ENCODE measurements at places on chromosomes 5 and 9. TPM values are rescaled to one million over a fixed set of nuclear protein-coding genes. Genes with fewer than 3 reads are reported as not detected.

DNA sequence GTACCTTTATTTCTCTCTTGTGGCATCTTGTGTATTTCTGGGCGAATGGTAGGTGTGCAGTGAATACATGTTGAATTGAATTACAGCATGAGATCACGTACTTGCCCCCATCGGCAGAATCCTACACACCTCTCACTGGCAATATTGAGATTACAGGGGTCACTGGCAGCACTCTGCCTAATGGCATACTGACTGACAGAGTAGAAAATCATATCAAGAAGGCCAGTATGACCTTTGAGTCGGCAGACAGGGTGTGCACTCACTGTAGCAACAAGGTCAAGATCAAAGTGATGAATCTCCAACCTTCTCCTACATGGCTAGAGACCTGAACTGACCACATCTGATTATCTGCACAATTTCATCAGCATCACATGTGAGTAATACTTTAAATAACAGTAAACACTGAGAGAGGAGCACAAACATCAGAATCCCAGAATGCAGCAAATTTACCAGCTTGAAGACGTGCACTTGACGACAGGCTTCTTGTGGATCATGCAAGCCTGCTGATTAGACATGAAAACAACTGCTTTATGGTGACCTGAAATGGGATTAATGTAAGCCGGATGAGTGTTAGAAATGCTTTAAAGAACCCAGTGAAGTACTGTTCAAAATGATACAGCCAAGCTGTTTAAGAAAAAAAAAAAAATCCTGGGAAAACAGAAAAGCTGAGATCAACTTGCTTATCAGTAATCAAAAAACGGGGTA, 267.1 kb upstream of the EFNA5 start:
- no peaks in the 10 kb centered on the region for H3K27me3 ChIP-seq
- H3K36me3 ChIP-seq: no peaks in the 10 kb centered on the region
- H3K4me1 ChIP-seq: no peaks in the 10 kb centered on the region
- DNase-seq: no peak

DNA sequence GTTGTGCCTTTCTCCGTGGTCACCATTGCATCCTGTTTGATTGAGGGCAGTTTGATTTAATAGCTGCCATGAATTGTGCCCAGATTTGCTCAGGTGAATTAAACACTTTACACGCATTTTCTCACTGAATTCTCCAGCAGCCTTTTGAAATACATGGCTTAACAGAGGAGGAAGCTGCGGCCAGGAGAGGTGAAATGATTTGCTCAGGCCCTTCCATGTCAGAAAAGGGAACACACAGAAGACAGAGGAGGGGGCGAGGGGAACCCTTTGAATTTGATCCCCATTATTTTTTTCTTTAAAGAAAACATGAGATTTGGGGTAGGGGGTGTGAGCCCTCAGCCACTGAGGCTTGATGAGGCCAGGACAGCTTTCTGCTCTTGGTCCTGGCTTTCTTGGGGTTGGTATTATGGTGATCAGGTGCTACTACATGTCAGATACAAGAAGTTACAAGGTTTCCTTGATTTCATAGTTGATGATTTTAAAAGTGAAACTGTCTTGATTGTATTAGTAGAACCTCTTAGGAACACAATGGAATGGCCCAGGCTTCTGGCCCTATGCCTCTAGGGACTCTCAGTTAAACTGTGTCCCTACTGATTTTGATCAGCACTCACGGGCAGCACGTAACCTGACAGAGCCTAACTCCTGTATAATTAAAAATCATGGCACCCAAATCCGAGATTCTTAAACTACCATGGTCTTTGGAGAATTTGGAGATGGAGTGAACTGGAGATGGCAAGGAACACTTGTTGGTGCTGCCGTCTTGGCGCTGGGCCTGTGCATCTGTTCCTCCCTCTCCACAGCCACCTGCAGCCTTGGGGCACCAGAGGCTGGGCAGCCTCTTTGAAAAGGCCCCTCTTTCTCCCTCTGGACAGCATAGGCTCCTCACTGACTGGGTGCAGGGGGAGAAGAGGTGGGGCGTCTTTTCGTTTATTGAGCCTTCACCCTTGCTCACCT, 107.9 kb downstream of the TRIO start:
- H3K27me3 ChIP-seq: no peaks in the 10 kb centered on the region
- peaks cover 3% of the 10 kb centered on the region for H3K4me1 ChIP-seq

DNA sequence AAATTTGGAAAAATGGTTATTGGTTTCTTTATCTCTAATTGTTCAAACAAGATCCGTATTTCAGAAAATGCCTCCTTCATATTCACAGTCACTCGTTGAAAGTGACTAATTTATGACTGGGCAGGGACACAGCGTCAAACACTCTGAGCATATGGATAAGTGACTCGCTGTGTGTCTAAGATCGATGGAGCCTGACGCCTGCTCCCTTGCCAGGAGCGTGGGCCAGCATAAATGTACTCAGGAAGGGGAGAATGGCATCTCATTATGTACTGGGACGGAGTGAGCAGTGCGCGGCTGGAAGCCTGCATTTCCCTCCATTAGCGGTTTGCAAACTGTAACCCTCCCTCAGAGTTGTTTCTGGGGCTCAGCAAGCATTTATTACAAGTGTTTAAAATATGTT, 79.8 kb upstream of the CAST start:
- H3K27me3 ChIP-seq: no peaks in the 10 kb centered on the region
- H3K4me1 ChIP-seq: no peaks in the 10 kb centered on the region
- H3K36me3 ChIP-seq: no peaks in the 10 kb centered on the region
- no peak for DNase-seq
- H3K27ac ChIP-seq: no peak overlapping the region
- no peak overlapping the region for H3K4me3 ChIP-seq

The PGM5 gene
- total RNA-seq: 70.9 TPM

DNA sequence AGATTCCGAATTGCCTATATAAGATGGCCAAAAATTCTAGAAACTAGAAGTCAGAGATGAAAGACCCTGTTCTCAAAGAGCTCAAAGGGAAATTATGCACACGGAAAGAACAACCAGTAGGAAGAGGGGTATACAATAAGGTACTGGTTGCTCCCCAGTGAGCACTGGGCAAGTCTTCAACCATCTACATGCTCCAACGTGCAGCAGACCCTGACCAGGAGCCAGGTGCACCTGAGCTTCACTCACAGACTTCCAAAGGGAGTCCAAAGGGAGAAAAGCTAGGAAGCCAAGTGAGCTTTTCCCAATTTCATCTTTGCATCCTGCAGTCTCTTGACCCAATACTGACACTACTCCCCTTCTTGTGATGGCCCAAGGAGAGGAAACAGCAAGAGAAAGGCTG, 3.9 kb downstream of the REEP5 start:
- peaks cover 10% of the 10 kb centered on the region for H3K36me3 ChIP-seq
- no peak overlapping the region for H3K27ac ChIP-seq
- no peak overlapping the region for H3K4me3 ChIP-seq

DNA sequence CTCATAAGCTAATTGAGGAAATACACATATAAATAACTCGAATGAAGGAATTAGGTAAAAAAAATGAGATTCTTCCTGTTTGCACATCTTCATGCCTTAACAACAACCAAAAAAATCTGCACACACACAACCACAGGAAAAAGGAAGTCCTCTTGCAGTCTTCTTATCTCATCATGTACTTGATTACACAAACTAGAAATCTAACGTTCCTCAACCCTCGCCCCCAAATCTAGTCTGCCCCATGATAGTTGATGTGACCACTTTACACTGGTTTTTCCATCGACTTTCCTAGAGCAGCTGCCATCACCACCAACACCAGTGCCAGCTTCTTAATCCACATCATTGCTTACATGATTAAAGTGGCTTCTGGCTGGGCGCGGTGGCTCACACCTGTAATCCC, 31.2 kb upstream of the RNU6ATAC start:
- no peak for DNase-seq
- H3K4me3 ChIP-seq: no peak overlapping the region
- no peaks in the 10 kb centered on the region for H3K36me3 ChIP-seq
- no peaks in the 10 kb centered on the region for H3K27me3 ChIP-seq
- no peak overlapping the region for H3K27ac ChIP-seq
- no peaks in the 10 kb centered on the region for H3K4me1 ChIP-seq

DNA sequence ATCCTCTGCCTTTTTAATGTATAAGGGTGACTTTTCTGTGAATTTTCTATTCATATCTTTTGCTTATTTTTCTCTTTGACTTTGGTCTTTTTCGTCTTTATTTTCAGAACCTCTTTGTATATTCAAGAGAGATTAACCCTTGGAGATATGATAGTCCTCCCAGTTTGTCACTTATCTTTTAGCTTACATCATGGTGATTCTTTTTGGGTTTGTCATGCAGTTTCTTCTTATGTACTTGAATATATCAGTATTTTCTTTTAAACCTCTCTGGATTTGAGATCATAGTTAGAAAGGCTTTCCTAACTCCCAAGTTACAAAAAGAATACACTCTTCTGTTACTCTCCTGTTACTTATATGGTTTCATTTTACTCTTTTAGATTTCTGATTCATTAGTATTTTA, 27.5 kb upstream of the GPR21 start:
- H3K36me3 ChIP-seq: no peaks in the 10 kb centered on the region
- H3K27me3 ChIP-seq: no peaks in the 10 kb centered on the region
- no peak overlapping the region for H3K4me3 ChIP-seq

GRCh38 chr5:168713051-168713450, 133.9 kb upstream of the PANK3 start:
- H3K4me1 ChIP-seq: no peaks in the 10 kb centered on the region
- no peak for DNase-seq
- no peak overlapping the region for H3K4me3 ChIP-seq

DNA sequence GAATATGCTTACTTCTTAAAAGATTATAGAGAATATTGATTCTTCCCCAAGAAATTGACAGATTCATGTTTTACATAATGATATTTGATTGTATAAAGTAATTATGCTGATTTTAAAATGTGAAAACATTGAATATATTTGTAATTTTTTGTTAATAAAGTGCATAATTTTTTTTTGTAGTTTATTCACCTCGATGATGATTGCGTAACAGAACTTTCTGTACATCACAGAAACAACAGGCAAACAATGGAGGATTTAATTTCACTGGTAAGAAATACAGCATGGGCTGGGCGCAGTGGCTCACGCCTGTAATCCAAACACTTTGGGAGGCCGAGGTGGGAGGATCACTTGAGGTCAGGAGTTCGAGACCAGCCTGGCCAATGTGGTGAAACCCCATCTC, 70.1 kb downstream of the MELK start:
- H3K4me1 ChIP-seq: no peaks in the 10 kb centered on the region
- H3K27ac ChIP-seq: no peak overlapping the region
- no peak for DNase-seq
- H3K4me3 ChIP-seq: no peak overlapping the region
- no peaks in the 10 kb centered on the region for H3K36me3 ChIP-seq

The FAM120A gene
- 135 TPM for total RNA-seq

- peak overlapping the region; percentile 26 for H3K27ac ChIP-seq
- no peaks in the 10 kb centered on the region for H3K36me3 ChIP-seq
- H3K4me3 ChIP-seq: no peak overlapping the region
- no peaks in the 10 kb centered on the region for H3K4me1 ChIP-seq
- DNase-seq: no peak
These were observed 184.3 kb downstream of the TSSK1B start for GRCh38 chr5:113250341-113250953.

The TCF7 gene
- total RNA-seq: 12.1 TPM

The LARP1 gene
- total RNA-seq: 105 TPM

DNA sequence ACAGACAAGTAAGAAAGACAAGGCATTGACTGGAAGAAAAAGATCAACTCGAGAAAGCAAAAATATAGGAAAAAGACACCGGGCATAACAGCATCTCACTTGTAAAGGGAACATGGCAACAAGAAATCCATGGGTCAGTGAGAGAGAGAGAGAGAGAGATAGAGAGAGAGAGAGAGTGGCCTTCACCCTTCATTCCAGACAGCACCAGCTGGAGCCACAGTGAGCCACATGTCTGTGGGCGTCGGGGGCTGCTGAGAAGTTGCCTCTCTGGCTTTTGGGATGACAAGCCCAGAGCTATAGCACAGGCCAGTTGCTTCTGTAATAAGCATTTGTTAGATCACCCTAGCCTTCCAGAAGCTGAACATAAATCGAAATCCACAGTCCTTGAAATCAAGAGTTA, 20.3 kb upstream of the ENC1 start:
- H3K4me3 ChIP-seq: no peak overlapping the region
- DNase-seq: no peak

The CD74 gene
- total RNA-seq: 1,940 TPM

DNA sequence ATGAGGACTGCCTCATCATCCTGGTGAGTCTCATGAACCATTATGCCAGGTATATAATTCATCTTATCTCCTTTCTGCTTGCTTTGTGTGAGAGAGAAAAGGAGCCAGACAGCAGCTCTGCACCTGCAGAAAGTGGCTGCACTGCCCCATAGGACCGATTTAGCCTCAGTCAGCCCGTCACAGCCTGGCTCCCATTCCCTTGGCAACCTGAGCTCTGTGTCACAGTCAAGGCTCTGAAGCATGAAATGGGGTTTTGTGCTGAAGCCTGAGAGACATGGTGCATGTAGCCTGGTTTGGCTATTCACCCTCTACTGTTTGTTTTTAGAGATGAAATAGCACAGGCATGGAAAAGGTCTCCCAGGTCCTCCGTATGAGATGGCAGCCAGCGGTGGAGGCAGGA, 198.3 kb downstream of the KCTD16 start:
- H3K27ac ChIP-seq: no peak overlapping the region
- no peaks in the 10 kb centered on the region for H3K27me3 ChIP-seq
- no peak for DNase-seq
- no peaks in the 10 kb centered on the region for H3K4me1 ChIP-seq
- no peaks in the 10 kb centered on the region for H3K36me3 ChIP-seq

- H3K4me3 ChIP-seq: no peak overlapping the region
- H3K27me3 ChIP-seq: no peaks in the 10 kb centered on the region
- no peaks in the 10 kb centered on the region for H3K36me3 ChIP-seq
These were observed 37.6 kb downstream of the C9orf57 start for GRCh38 chr9:72022841-72023240.

GRCh38 chr5:1039210-1039548, 30.6 kb downstream of the NKD2 start:
- H3K27me3 ChIP-seq: no peaks in the 10 kb centered on the region
- no peaks in the 10 kb centered on the region for H3K36me3 ChIP-seq
- H3K4me1 ChIP-seq: no peaks in the 10 kb centered on the region
- H3K4me3 ChIP-seq: no peak overlapping the region
- H3K27ac ChIP-seq: no peak overlapping the region

The SHISAL2B gene
- not detected for total RNA-seq

GRCh38 chr5:181173420-181174342, 26.3 kb downstream of the OR2V2 start:
- no peaks in the 10 kb centered on the region for H3K36me3 ChIP-seq
- H3K27ac ChIP-seq: no peak overlapping the region
- no peak overlapping the region for H3K4me3 ChIP-seq

DNA sequence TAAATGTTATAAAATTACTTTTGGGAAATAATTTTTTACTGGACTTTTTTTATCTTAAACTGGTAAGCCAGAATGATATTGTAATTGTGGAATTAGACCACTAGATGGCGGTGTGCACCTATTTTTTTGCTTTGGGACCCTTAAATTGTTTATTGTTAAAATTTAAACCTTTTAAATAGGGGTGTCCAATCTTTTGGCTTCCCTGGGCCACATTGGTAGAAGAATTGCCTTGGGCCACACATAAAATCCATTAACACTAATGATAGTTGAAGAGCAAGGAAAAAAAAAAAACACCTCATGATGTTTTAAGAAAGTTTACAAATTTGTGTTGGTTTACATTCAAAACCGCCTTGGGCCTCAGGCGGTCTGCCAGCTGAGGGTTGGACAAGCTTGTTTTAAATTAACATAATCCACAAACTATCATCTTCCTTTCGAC, 28.4 kb upstream of the GADD45G start:
- DNase-seq: no peak
- no peak overlapping the region for H3K4me3 ChIP-seq
- H3K36me3 ChIP-seq: no peaks in the 10 kb centered on the region
- no peak overlapping the region for H3K27ac ChIP-seq
- no peaks in the 10 kb centered on the region for H3K4me1 ChIP-seq

The PCDHGA2 gene
- total RNA-seq: 4.9 TPM

All from ascending aorta (tissue), 2 donors.